ENCODE measurements at places on chromosomes 4 and X. TPM values are rescaled to one million over a fixed set of nuclear protein-coding genes. Genes with fewer than 3 reads are reported as not detected.

Gene FAM149A
- 5.8 TPM for total RNA-seq

Gene COMMD8
- 21.1 TPM for total RNA-seq

Gene AFF2
- total RNA-seq: 0.67 TPM

Gene LPAR4
- 0.40 TPM for total RNA-seq

Gene AKAP4
- total RNA-seq: not detected

Gene FAAH2
- total RNA-seq: 0.19 TPM

Gene FAM47B
- not detected for total RNA-seq

Gene STOX2
- total RNA-seq: 9.4 TPM

Gene XAGE2
- not detected for total RNA-seq

GRCh38 chr4:1718095-1718850 is 2.9 kb downstream of the TMEM129 start:
- no peak for DNase-seq

GRCh38 chr4:30103455-30103854 is 616.7 kb upstream of the PCDH7 start:
- DNase-seq: no peak

DNA sequence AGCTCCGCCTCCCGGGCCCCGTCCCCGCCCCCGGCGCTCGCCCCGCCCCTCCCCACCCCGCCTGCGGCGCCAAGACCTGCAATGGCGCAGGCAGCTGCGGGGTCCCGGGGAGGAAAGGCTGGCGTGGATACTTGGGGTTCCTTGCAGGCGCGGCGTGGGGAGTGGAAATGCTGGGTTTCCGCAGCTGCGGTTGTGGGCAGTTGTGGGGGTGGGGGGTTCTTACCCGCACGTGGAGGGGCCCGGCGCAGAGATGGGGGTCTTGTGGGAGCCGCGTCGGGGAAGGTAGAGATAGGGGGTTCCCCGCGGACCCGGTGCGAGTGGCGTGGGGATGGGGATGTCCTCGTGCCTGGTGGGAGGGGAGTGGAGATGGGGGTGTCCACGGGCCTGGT is 680 bp upstream of the ASMTL start:
- DNase-seq: no peak

- DNase-seq: no peak
Measured at GRCh38 chr4:163484906-163485305, 9.6 kb upstream of the TMA16 start.

DNA sequence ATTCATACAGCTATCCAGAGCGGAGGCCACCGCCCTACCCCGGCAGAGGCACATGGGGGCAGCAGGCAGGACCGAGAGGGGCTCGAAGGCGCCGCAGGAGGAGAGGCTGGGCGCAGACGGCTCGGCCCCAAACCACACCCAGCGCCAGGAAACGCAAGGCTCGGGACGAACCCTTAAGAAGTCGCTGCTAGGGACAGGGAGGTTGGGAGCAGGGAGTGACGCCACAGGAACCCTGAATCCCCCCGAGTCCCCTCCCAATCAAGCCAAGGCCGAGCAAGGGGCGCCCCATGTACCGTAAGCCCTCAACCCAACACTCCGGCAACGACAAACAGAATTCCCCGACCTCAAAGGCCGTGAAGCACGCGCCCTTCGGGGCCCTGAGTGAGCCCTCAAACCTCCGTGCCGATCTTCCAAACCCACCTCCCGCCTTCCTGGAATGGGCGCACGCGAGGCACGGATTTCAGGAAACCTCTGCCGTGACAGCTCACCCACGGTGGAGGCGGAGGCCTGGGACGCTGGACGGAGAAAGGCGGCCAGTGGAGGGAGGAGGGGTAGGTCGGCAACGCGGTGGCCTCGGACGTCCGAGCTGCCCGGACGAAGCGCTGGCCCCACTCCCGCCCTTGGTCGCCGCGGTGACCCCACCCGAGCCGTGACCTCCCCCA is 1.8 kb downstream of the ZFYVE28 start:
- no peak for DNase-seq

DNA sequence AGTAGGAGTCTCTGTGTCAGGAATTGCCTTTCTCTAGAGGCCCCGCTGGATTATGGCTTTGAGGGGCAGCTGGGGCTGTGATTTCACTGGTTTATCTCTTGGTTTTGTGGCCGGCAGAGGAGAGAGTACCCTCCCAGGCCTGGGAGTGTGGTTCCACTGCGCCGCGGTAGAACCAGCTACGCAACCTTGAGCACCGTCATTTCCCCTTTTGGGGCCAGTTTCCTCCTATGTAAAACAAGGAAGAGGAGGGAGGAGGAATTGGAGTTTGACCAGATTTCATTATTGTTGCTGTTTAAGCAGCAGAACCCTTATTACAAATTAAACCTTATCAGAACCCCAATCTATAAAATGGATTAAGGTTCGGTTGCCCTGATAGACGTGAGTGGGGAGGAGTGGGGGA is 4.4 kb downstream of the SOX3 start:
- no peak for DNase-seq

DNA sequence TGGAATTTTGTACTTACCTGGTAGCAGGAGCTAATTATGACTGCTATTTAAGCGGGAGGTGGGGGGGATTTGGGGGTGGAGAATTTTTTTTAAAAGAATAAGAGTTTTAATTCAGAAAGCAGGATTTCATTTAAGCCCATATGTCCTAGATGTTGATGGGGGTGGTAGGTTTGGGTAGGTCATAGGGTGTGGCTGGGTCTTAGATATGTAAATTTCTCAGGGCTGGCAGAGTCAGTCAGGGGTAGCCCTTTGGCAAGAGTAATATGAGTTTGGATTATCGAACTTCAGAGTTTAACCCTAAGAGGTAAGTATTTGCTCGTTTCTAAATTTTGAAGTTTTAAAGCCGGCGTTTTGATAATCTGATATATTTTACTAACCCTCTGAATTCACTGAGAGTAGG is 35.2 kb upstream of the COX18 start:
- no peak for DNase-seq

GRCh38 chr4:77872723-77873445 is 10.3 kb downstream of the MRPL1 start:
- no peak for DNase-seq

- no peak for DNase-seq
Measured at GRCh38 chrX:9525511-9526248, 60.8 kb downstream of the TBL1X start.

DNA sequence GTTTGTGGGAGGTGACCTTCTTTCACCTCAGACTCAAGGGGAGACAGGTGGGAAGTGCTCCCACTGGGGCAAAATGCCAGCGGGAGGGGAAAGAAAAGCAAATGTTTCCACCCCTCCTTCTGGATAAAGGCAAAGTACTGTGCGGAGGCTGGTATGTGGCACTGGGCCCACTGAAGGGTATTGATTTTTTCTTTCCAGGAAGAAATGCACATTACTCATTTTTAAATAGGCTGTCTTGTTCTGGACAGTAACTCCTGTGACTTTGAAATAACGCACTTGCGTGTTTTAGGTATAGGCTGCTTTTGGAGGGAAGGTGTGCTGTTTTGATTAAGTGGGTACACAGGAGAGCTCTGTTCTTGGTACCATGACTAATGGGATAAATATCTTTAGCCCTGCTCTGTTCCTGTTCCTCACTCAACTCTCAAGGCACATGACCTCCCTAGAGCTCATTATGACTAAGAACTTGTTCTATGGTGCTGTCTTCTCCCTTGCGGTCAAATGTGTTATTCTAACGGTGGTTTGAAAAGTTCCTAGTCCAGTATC is 40.7 kb upstream of the MBTPS2 start:
- DNase-seq: no peak

- no peak for DNase-seq
Measured at GRCh38 chr4:76504613-76505465, 69.8 kb downstream of the SHROOM3 start.

DNA sequence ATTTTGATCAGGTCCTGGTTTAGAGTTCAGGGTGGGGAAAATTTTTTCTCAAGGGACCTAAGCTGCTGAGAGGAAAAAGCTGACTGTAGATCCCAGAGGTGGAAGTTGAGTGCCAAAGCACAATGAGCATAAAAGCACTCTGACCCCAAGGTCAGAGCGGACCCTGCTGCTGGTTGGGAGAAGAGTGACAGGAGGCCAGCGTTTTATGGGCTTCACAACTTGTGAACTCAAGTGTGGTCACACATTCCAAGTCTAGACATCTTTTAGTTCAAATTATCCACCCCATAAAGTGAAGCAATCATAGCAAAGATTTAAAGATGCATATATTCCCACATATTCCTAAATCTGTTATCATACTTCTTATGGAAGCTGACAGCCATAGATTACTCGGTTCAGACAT is 220.3 kb downstream of the CHIC2 start:
- DNase-seq: no peak

DNA sequence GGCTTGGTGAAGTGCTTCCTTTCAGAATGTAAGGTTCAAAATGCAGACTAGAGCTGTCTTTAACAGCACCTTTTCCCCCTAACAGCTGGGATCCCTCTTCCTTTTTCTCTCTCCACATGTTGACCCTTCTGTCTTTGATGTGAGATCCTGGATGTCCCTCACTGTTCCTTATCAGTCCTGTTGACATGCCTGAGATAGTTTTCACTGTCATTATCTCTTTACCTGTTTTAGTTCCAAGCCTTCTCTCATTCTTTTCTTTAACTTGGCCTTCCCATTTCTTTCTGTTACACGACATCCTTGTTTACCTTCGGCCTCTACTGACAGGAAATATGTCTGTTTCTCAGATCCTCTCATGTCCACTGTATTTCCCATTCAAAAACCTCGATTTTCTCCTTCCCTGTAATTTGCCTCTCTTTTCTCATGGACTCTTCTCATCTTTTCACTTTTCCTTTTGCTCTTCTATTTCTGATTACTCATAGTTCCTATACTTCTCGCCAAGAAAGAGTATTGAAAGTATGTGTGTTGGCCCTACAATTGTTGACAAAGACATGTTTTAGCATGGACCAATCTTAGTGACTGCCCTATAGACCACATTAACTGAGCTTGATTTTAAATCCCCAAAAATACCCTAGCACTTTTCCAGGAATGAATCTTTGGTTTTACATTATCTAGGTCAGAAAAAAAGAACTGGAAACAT is 1.2 kb upstream of the SOWAHB start:
- DNase-seq: no peak

DNA sequence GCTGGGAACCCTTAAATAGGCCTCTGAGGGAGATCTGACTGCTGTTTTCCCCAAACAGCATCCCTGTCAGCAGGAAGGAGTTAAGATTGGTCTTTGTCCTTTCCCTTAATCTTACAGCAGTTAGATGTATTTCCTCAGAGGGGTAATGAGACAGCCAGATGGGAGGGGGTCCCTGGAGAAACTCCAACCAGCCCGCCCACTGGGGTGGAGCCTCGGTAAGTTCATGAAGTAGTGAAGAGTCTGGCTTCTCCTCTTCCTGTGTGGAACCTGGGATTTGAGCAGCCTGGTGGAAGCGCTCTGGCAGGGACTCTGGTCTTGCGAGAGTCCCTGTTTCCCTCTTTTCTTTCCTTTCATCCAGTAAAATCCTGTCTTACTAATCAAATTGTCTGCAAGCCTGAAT is 330.0 kb downstream of the TLL1 start:
- no peak for DNase-seq

DNA sequence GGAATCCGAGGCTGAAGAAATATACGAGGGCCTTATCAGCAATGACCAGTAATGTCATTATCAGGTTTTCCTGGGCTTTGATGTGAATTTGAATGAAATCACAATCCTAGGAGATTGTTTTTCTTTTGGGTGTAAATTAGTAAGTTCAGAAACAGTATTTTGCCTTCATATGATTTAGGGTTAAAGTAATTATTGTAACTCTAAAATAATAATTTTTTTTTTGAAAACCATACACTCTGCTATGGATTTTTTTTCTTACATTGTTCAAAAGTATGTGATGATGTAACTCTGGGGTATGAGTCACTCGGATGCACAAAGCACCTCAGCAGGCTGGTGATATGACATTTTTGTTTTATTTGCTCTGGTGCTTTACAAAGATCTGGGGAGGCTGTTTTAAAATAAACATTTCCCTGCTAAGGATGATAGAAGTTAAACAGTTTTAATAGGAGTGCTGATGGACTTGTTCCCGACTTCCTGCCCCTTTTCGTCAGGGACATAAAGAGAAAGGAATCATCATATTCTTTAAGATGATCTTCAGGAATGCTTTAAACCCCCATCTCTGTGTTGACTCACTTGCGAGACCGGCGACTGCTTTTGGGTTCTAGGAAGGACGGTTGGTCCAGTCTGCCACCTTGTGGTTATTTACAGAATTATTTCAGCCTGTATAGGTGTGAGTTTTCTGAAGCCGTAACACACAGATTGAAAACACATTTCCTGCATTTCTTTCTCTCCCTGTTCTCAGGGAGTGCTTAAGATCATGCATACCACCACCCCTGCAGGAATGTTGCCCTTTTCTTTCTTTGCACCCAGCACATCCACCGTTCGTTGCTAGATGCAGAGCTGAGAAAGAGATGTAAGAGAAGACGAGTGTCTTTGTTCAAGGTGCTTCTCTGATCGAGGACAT is 72.5 kb downstream of the RAPGEF2 start:
- DNase-seq: no peak

GRCh38 chrX:69231903-69232302 is 66.7 kb upstream of the PJA1 start:
- no peak for DNase-seq

DNA sequence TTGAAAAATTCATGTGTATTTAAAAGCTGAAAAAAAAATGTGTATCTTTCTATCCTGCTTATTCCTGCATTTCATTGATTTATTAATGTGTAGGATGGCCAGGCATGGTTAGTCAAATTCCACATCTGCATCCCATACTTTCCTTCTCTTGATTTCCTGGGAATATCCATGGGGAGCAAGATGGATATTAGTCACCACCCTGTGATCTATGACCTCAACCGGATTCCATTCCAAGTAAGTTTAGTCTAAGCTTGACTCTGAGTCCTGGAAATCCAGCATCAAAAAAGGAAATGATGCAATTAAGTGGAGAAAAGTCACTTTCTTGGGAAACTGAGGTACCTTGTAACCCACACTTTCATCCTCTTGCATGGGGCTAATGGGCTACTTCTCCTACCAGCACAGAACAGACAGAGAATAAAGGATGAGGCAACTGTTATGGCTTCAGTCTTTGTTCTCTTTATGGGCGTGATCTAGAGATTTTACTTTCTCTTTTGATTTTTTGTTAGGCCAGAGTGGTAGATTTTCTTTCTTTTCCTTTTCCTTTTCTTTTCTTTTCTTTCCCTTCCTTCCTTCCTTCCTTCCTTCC is 17.1 kb upstream of the BEX4 start:
- DNase-seq: no peak

GRCh38 chr4:61923179-61923578 is 723.1 kb downstream of the ADGRL3 start:
- no peak for DNase-seq

- no peak for DNase-seq
Measured at GRCh38 chr4:113687067-113687718, 74.3 kb downstream of the CAMK2D start.

DNA sequence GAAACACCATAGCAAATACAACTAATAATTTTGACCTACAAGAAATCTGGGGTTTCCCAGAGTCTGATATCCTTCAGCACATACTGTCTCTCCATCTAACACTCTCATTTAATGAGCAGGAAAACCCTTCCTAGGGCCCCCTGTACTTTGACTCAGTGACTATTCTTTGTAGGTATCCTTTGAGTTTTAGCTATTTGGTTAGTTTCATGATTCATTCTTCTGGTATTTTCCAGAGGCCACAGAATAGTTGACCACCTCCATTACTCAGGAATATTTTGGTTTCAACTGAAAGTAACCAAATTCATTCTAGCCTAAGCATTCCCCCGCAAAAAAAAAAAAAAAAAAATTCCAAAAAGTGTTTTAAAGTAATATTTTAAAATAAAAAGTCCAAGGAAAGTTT is 140.0 kb downstream of the IDS start:
- DNase-seq: no peak
